AG20443 (cell line): ENCODE measurements at places on chromosomes 5 and 9.
A peak's percentile ranks its signal among the peaks of the same experiment; 100 is the strongest.

DNA sequence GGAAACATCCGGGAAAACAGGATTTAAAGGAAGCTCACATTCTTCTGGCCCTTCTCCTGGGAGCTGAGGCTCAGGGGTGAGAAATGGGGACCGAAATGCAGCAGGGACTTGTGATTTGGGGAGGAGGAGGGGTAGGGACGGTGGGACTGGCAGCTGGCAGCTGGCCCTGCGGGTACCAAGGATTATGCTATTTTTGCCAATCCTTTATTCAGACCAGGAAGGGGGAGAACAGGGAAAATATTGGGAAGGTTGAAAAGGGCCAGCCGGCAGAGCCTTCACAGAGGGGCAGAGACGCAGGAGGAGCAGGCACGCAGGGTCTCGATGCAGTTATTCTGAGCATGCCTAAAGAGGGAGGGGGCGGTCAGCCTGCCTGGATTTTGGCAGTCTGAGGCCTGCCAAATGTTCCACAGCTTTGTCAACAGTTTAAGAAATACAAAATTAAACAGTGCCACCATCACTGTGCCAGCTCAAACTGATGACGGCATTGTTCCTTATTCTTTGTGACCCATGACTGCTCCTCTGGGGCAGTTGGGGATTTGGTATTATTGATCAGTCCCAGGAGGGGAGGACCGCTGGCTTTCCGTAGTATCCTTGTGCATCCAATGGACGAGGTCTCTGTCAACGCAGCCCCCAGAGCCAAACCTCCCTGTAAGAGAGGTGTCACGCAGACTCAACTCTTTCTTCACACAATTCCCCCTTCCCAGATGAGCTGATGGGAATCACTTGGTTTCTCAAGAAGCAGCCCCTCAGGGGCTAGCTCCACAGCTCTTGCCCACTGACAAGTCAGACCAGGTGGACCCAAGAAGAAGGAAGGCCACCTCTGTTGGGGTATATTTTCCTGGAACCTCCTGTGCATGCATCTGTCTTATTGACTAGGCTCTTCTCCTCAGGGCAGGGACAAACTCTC, 553.3 kb downstream of the BNC2 start:
- DNase-seq = no peak

GRCh38 chr5:167814040-167814439, 477.4 kb upstream of the WWC1 start:
- DNase-seq = no peak

GRCh38 chr9:70486127-70486526, 71.7 kb upstream of the KLF9 start:
- DNase-seq = no peak

DNA sequence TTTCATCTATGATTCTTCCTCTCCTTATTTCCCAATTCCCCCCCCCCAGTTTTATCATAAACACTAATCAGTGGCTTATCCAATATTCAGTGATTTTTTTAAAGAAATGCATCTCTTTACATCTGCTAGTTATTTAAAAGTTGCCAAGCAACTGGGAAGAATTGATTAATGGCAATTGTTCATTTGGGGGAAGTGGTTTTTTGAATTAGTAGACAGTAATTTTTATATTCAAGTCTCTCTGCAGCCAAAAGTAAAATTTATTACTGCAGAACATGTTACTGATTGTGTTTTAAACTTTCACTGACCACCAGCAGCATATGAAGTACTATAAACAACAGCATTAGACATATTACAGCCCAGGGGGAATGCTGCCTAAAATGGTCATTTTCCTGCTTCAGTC, 308.8 kb upstream of the NREP start:
- DNase-seq = no peak

DNA sequence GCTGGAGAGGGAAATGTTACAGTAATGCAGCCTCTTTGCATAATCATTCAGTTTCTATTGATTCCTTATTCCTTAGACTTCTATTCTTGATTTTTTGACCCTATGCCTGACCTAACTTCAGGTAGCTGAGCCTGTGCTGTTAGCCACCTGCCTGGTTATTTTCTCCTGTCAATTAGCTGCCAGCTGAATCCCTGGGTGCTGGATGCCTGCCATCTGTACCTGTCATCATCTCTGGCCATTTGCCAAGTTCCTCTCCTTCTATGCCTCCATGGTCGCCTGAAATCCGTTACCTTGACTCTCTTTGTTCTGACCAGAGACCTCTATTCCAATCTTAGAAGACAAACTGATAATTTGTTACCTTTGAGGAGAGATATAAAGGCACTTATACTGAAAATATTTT, 178.3 kb downstream of the CAVIN4 start:
- no peak for DNase-seq

GRCh38 chr5:44278469-44278868, 110.8 kb downstream of the FGF10 start:
- DNase-seq = no peak

DNA sequence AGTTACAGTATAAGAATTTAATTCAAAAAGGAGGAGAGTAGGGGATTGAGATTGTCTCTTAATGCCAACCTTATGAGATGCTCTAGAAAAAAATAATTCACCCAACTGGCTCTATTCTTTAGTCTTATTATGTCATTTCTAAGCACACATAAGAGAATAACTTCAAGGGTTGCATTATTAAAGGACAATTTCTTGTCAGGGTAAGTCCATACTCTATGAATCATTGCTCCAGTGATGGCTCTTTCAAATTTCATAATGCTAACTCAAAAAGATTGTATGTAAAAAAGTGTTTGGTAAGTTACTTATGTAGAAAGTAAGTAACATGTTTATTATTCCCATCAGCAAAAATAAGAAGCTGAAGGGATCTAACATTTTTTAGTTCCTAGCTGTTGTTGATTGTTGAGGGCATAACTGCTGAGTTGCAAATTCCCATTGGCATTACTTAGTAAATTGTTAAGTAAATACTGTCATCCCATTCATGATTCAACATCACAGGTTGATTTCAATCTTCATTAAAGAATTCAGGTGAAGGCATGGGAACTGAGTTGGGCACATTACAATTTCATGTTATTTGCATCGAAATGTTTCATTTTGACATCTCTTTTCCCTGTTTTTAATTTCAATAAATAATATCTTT, 28.6 kb downstream of the ALDH1A1 start:
- no peak for DNase-seq

DNA sequence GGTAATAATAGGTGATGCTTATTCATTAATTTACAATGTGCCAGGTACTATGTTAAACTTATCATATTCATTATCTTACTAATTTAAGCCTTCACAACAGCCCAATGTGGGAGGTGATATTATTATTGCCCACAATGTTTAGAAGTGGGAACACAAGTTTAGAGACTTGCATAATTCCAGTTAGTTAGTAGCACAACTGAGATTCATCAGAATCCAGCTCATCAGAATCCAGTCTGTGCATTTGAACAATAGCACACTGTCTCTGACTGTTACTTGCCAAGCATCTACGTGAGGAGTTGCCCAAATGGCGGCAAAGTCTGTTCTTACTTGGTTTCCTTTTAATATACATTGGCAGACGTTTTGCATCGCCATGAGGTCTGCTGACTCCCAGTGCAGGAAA, 110.9 kb upstream of the BASP1 start:
- DNase-seq = no peak

GRCh38 chr5:59173578-59173977, 590.7 kb downstream of the RAB3C start:
- no peak for DNase-seq

GRCh38 chr5:168288349-168289245, 2.8 kb upstream of the WWC1 start:
- DNase-seq = no peak

DNA sequence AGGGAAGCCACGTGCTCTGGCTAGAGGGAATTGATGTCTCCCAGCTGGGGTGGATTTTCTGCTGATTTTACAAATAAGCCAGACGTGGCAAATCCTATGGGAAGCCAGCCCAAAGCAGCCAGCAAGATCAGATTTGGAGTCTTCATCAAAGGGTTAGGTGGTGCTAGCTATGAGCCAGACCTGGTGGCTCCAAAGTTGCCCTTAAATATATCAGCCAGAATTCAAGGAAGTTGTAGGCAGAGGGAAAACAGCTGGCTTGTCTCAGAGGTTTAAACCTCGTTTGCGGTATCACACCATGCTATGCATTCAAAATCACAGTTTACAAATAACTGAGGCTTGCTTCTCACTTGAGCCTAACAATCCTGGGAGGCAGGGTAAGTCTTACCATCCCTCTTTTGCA, 313.2 kb downstream of the MLLT3 start:
- DNase-seq = no peak

GRCh38 chr9:27183701-27184100, 74.7 kb downstream of the TEK start:
- DNase-seq = no peak

GRCh38 chr5:177483042-177483441, 9.6 kb upstream of the DBN1 start:
- DNase-seq = no peak

- DNase-seq = no peak
Observed at GRCh38 chr9:2337627-2338026, 284.0 kb upstream of the VLDLR start.

GRCh38 chr9:12674961-12675360, 18.2 kb upstream of the TYRP1 start:
- no peak for DNase-seq

- no peak for DNase-seq
Observed at GRCh38 chr5:141354900-141355469, at the start of gene PCDHGA4. Gene PCDHGA4 (plus strand): TSS chr5:141355021. CDS start chr5:141355108, 87 bp downstream.

- DNase-seq = no peak
Observed at GRCh38 chr5:149540089-149540488, 11.2 kb downstream of the CSNK1A1 start.

GRCh38 chr5:168110870-168111832, 180.3 kb upstream of the WWC1 start:
- no peak for DNase-seq

DNA sequence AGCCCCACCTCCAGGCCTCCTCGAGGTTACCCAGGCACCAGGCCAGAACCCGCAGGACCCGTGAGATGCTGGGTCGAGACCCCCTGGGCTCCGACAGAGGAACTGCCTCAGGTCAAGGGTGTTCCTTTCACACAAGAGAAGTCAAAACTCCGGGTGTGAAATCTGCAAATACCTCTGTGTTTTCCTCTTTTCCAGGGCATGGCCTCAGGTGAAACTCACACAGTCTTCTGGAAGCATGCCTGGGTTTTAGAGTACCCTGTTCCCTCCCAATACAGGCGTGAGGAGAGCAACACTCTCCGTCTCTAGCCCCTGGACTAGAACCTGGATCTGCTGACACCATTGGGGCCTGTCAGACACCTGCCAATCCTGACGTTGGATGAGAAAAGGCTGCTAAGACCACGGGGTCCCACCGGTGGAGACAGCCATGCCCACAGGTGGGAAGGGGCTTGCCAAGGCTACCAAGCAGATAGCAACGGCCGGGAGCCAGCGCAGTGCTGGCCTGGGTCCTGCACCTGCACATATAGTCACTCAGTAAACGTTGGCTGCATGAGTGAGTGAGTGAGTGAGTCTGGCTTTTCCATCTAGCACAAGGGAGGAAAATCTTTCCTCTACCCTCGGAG, 182.0 kb upstream of the PPP1R26 start:
- DNase-seq = no peak

DNA sequence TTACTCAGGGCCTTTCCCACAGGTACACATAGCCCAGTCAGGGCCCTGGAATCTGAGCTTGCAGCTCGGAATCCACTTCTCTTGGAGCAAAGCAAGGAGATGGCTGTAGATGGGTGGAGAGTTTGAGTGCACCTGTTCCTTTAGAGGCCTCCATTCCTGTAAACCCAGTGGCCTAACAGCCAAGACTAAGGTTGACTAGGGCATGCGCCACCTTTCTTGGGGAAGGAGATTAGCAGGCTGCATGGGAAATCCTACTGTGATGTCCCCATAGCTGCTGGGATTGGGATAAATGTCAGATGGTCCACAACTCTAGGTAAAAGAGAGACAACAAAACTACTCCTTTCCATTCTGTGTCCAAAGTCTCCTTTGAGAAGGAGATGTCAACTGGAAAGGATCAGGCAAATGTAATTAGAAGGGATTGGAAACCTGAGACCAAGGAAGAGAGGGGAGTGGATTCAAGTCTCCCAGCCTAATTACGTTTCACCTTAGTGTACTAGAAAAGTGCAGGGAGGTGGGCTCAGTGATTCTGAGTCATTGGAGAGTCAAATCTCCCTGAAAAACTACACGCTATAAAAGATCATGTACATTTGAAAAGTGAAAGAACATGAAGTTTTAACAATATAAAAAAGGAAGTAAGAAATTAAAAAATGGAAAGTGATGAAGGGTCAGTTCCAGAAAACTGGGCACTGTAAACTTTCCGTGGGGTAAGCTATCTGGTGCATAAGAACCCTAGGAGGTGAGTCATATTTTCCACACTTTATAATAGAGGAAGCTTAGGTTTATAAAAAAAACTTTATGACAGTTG, 104.2 kb downstream of the SEC61B start:
- no peak for DNase-seq

DNA sequence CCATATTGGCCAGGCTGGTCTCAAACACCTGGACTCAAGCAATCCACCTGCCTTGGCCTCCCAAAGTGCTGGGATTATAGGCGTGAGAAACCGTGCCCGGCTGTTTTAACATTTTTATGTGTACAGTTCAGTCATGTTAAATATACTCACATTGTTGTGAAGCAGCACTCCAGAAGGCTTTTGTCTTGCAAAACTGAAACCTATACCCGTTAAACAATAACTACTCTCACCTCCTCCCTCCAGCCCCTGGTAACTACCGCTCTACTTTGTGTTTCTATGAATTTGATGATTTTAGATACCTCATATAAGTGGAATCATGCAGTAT, 23.1 kb upstream of the SHB start:
- no peak for DNase-seq

GRCh38 chr5:137114529-137114928, 384.6 kb downstream of the SPOCK1 start:
- DNase-seq = peak; percentile 58

DNA sequence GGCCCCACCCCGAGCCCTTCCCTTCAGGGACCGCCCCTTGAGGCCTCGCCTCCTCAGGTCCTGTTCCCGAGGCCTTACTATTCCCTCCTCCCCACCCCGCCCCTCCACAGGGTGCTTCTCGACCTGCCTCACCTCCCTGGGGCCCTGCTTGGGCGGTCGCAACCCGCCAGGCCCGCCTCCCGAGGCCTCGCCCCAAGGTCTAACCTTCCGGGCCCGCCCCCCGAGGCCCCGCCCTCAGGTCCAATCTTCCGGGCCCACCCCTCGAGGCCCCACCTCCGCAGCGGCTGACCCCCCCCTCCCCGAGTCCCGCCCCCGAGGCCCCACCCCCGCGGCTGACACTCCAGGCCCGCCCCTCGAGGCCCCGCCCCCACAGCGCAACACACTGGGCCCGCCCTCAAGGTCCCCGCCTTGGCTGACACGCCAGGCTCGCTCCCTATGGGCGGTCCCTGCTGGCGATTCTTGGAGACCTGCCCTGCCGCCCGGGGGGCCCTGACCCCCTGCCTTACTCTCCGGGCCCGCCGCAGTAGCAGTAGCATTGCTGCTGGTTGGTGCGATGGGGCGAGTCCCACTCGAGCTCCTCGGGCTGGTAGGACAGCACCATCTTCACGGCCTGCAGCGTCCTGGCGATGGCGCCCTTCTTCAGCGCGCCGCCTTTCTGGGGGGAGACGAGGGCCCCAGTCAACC, 8.2 kb downstream of the PHF19 start:
- peak; percentile 99 for DNase-seq

GRCh38 chr5:14824499-14824898, 47.1 kb downstream of the ANKH start:
- DNase-seq = no peak
